ENCODE measurements at places on chromosomes 7 and 10.

DNA sequence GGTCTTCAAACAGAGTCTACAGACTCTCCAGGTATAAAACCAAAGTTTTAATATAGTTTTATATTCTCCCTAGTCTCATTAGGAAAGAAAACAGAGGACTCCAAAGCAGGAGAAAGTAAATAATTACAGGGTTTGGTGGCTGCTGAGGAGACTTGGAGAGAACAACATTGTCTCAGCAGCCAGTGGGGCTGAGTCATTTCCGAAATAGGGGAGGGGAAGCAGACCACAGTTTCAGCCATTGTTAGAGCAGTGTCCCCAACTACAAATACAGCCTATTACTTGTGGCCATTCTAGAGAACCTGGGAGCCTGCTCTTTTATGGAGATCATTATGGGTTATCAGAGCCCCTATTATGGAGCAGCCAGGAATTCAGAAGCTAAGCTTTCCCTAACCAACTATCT is 44.2 kb upstream of the A1CF start:
- no peak for DNase-seq

- DNase-seq = no peak
Observed at GRCh38 chr7:141115965-141116364, 42.1 kb downstream of the TMEM178B start.

DNA sequence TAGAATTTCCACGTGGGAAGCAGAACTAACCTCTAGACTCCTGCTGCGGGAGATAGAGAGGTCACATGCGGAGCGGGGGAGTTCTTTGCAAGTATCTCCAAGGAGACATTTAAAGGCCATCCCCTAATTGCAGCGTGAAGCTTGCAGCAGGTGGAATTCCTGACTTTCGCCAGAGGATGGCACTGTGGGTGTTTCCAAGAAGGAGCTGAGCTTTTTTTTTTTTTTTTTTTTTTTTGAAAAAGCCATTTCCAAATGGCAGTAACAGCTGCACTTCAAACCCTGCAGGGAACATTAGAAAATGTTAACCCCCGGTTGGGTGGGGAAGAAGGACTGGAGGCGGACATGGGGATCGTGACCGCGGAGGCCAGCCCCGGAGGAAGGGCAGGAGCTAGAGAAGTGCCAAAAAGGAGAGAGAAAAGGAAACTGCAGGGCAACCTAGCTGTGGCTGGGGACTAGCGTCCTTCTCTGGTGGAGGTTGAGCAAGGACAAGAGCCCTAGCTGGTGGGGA is 487.7 kb downstream of the TYW1 start:
- DNase-seq = no peak

GRCh38 chr10:77165445-77166208 is 472.0 kb downstream of the KCNMA1 start:
- no peak for DNase-seq

- DNase-seq = no peak
Observed at GRCh38 chr10:48625826-48626134, 20.9 kb upstream of the ARHGAP22 start.

DNA sequence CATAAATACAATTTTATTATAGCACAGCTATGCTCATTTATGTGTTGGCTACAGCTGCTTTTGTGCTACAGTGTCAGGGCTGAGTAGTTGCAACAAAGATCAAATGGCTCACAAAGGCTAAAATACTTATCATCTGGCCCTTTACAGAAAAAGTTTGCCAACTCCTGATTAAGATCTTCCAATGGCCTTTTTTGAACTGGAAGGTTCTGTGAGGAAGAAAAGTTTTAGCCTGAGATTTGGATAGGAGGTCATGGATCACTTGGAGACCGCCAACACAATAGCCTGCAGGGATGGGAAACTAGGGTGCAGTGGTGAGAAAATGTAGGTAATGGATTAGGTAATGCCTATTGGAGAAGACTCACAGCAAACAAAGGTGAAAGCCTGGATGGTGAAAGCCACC is 169.8 kb downstream of the NOC3L start:
- DNase-seq = no peak

DNA sequence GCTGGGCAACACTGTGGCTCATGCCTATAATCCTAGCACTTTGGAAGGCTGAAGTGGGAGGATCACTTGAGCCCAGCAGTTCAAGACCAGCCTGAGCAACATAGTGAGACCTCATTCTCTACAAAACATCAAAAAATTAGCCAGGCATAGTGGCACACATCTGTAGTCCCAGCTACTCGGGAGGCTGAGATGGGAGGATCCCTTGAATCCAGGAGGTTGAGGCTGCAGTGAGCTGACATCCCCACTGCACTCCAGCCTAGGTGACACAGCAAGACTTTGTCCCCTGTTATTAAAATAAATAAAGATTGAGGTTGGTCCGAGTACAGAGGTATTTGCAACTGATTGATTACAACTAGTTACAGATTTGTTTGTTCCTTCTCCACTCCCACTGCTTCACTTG is 44.1 kb downstream of the SKIDA1 start:
- DNase-seq = no peak
